ENCODE measurements at places on chromosomes 12 and 14.

DNA sequence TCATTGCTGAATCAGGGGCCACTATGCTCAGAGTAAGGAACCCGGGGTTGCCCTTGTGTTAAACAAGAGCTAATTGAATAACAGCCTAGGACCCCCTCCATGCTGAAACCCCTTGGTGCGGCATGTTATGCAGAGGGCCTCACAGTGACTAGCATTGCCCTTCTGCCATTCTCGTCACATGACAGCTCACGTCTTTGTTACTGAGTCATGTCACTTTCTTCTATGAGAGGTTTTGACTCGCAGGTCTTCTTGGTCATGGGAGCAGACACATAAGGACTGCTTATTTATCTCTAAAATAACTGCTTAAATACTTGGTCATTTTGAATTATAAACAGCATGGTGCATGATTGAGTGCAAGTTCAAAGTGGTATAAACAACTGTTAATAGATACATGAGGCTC lies 24.9 kb downstream of the TCTN1 start:
- no peak for DNase-seq

DNA sequence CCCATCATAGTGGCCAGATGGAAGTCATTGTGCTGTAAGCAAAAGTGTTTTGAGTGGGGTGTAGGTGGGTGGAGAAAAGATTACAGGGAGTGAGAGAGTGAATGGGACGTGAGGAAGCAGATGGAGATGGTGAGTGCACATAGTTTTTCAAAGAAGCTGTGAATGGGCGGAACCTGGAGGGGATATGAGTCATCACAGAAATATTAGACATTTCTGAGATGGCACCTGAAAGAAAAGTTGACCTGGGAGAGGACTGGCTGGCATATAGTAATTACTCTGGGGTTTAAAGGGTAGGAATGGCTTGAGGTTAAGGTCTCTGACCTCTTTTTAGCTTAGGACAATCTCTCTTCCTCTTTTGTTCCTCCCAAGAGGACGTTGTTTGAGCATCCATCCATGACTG lies 50.5 kb downstream of the ANO4 start:
- no peak for DNase-seq

DNA sequence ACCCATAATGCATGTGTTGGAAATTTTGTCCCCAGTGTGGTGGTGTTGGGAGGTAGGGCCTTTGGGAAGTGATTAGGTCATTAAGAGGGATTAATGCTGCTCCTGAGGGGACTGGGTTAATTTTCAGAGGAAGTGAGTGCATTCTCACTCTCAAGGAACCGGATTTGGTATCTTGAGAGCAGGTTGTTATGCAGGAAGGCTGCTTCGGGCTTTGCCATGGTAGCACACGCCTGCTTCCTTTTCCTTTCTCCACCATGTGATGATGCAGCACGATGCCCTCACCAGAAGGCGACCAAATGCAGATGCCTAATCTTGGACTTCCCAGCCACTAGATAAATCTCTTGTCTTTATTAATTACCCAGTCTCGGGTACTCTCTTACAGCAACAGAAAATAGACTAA lies 257.1 kb downstream of the SSPN start:
- no peak for DNase-seq

GRCh38 chr14:61466905-61467280 lies 145.5 kb downstream of the PRKCH start:
- DNase-seq: no peak

GRCh38 chr12:121110211-121110940 lies 22.3 kb upstream of the P2RX7 start:
- DNase-seq: peak; percentile 51

DNA sequence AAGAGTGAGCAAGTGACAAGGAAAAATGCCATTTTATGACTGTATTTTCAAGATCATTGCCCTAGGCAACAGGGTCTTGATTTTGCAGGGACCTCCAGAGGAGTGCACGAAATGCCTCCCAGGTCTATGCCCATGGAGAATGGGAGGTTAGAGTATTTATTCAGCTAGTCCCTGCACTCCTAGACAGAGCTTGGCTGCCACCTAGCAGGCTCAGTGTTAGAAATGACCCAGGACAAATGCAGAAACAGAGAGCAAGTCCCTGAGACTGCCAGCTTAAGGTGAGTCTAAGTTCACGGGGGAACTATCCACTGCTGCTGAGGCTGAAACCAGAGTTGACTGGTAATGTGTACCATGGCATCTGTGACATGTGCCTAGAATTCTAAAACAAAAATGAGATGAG lies 506.4 kb downstream of the MED13L start:
- DNase-seq: no peak

- peak; percentile 15 for DNase-seq
These were observed 3.0 kb upstream of the FNTB start for GRCh38 chr14:64983439-64984310.
